ENCODE measurements at places on chromosomes 12 and 14.

- DNase-seq: no peak
These were observed 136.5 kb downstream of the SPTSSA start for GRCh38 chr14:34325493-34325892.

GRCh38 chr14:62882967-62883366, 162.3 kb downstream of the KCNH5 start:
- no peak for DNase-seq

DNA sequence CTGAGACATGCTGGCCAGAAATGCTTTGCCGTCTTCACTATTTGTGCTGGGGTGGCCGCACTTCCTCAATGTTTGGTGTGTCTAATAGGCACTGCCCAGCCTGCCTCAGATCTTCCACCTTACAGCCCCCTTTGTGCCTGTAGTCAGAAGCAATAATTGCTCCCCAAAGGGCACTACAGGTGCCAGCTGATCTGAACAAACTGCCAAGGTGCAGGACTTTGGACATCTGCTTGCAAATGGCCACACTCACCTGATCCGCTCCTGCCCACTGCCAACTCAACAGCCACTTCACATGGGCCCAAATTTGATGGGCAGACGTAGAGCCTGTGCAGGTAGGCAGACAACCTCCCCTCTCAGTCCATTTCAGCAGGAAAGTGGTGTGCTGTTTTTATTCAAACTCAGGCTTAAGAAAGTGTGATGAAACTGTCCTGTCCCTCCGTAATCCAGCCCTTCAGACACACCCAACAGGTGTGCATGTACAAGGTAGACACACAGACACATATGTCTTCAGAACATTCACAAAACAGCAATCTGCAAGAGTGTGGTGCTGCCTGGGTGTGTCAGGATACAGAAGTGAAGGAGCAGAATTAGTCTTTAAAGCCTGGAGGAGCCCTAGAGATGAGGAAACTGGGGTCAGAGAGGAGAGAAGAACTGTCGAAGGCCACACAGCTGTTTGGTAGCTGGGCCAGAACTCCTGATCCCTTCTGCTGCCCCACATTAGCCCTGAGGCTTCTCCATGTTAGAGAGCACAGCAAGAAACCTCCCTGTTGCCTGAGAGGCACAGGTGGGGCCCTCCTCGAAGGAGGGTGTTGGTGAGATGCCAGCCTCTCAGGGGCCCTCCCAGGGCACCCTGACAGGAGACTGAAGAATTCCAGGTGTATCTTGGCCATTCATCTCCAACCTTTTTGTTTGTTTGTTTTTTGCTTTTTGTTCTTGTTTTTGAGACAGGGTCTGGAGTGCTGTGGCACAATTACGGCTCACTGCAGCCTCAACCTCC, 4.4 kb upstream of the KRT75 start:
- no peak for DNase-seq

DNA sequence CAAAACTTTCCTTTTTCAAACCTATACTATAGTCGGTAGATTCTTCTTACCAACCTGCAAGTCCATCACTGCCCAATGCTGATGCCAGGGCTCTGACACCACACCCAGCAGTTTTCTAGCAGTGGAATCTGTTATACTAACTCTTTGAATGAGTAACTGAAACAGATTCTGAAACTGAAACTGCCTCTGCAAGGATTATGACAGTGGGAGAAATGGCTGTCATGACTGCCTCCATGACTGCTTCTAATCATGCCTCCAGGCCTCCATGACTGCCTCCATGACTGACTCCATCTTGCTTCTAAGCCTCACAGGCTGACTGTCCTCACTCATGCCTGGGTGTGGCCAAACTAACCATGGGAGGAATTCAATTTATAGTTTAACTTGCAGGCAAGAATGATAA, 29.4 kb upstream of the OXA1L start:
- no peak for DNase-seq

DNA sequence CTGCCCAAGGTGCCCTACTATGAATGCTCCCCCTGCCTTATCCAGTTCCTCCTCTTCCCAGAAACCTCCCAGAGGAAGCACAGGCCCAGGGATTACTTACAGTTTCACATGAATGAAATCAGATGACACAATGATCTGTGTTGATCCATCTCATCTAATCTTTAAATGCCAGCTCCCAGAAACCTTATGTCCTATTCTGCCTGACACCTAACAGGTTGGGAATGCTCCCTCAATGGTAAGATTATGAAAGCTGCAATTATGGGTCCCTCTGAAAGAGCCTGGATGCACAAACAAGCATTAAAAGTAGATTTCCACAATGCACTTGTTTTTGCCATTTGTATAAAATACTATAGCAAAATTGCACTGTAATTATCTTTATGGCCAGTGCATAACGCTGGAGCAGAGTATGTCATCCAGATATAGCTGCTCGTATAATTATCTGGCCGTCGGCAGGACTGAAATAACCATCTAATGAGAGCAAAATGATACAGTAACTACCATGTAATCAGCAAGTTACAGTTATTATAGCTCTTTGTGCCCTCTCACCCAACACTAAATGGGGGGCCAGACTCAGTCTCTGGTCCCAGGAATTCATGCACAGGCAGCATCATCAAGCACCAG, 4.4 kb upstream of the ZBTB39 start:
- no peak for DNase-seq

DNA sequence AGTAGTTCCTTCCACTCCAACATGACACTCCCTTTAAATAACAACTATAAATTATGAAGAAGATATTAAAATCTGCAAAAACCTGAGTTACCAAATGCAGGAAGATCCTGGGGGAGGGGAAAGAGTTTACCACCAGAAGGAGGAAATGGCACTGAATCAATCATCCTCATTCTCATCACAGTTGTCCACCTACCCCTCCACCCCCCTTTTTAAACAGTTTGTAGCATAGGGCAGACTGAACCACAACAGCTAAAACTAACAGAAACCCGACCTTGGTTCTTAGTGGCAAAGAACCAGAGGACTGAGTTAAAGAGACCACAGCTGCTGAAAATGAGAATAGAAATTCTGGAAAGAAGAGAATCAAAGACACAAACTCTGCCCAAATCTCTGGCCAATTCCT, 189.5 kb downstream of the MED13L start:
- DNase-seq: no peak

GRCh38 chr12:17665839-17666238, 424.2 kb downstream of the RERGL start:
- no peak for DNase-seq

- DNase-seq: no peak
These were observed 422.3 kb upstream of the DCN start for GRCh38 chr12:91604897-91605296.

GRCh38 chr12:120719072-120719471, 6.6 kb upstream of the ACADS start:
- no peak for DNase-seq

- no peak for DNase-seq
These were observed 1134.6 kb downstream of the BCL11B start for GRCh38 chr14:98137131-98138025.

DNA sequence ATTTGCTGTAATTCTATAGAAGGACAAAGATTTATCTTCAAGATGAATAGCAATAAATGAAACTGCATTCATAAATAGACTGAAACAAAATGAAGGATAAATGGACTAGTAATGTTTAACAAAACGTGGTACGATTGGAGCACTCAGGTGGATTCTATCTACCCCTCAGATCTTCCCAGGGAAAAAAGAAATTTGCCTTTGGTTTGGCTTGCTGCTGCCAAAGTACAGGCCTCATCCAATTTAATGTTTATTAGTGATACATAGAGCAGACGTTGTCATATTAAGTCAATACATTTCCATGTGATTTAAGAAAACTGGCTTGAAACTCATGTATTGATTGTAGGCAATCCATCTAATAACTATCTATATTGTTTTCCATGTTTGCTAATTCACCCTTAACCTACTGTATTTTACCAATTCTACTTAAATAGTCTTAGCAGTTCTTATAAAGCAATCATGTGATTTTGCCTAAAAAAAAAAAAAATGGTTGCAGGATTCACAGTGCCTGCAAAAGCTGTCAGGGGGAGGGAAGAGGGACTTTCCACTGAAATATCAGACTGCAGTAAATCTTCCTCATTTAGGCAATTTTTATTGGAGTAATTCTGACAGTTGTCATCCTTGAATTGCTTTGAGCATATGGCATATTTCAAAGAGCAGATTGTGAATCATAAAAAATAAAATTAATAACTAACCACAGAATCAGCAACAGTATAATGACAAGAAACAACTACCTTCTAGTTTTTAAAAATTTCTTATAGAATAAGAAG, 242.2 kb upstream of the NPAS3 start:
- no peak for DNase-seq

DNA sequence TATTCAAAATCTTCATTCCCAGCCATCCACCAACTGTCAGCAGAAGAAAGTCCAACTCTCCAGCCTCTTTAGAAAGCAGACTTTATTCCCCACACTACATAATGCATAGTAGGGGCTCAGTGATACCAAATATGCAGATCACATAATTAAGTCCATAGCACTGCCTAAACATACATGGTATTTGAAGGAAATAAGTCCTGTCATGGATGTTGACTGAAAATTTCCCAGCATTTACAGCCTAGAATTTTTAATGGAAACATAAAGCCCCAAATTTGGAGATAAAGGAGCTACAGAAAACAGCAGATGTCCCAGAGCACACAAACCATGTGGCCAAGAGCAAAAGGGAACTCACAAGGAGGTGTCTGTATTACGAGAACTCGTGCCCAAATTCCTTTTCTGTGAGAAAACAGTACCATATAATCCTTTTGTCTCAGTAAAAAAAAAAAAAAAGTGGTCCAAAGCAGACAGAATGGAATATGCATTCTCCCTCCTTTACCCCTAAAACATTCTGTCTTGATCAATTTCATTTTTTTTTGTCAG, 920.5 kb downstream of the NRXN3 start:
- no peak for DNase-seq

DNA sequence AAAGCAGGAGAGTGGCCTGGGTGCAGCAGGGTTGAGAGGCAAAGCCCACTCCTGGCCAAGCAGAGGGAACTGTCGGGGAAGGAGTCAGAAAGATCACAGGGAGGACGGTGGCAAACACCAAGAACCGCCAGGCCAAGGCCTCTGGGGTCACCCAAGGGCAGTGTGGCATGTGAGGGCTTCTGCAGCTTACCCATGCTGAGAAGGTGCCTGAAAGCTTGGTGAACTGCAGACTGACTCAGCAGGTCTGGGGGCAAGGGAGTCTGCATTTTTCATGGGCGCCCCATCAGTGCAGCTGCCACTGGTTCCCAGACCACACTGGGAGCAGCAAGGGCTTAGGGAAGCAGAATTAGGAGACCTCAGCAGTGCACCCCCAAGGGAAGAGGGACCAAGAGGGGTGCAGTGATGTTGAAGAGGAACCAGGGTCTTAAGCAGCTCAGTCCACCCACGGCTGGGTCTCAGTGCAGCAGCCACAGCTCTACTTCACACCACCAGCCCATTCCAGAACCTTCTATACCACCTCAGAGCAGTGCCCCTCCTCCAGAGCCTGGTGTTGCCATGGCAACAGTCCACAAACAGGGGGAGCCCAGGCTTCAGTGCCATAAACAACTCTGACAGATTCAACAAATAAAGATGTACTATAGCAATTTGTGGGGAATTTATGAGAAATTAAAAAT, 59.4 kb downstream of the ITPK1 start:
- no peak for DNase-seq

DNA sequence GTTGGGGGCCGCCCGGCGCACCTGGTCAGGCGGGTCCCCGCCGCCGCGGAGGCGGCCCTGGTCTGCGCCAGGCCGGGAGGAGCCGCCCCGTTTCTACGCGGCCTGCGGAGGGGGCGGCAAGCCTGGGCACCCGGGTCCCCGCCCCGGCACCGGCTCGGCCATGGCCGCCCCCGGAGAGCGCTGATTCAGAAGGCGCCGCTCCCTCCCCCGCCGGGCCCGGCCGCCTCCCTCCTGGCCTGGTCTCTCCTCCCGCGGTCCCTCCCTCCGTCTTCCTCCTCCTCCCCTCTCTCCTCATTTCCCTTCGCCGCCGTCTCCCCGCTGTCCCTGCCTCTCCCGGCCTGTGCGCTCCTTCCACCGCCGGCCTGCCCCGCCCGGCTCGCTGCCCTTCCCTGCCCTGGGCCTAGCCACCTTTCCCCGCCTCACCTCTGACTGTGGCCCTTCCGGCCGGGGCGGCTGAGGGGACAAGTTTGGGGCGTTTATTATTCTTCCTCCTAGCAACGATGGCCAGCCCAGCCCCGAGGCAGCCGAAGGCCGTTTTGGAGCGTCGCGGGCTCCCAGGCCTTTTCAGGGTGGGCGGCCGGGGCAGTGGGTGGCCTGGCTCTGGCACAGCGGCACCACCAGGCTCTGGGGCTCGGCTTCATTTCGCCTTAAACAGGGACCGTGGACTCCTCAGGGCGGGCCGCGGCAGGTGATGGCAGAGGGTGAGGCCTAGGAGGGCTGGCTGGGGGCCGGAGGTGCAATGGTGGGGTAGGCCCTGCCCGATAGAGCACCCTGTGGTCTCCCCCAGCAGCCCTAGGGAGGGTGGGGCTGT, 768 bp downstream of the CEP170B start:
- DNase-seq: no peak

DNA sequence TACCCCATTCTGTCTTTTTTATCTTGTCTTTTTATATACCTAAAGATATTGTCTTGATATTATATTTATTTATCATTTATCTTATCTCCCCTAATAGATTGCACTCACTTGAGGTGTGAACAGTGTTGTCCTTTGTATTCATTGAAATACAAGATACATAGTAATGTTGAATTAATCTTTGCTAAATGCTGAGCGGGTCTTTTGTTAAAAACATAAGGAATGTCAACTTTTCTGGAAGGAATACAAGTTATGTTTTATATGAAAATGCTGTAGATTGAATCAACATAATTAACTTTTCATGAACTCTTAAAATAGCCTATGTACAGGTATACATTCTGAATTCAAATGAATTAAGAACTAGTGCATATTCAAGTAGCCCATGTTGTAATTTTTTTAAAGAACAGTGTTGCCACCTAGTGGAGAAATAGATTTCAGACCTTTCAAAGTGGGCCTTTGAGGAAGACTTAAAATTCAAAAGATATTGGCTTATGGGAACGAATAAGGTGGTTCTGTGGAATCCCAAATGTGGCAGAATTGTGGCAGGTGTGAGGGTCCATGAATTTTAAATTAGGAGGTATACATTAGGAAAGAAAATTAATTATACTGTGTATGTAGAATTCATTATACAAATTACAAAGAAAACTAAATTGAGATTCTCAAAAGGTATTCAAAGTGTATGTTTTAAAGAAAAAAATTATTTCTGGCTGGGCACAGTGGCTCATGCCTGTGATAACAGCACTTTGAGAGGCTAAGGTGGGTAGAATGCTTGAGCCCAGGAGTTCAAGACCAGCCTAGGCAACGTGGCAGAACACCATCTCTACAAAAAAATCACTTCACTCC, 19.1 kb downstream of the BBOF1 start:
- peak; percentile 33 for DNase-seq

DNA sequence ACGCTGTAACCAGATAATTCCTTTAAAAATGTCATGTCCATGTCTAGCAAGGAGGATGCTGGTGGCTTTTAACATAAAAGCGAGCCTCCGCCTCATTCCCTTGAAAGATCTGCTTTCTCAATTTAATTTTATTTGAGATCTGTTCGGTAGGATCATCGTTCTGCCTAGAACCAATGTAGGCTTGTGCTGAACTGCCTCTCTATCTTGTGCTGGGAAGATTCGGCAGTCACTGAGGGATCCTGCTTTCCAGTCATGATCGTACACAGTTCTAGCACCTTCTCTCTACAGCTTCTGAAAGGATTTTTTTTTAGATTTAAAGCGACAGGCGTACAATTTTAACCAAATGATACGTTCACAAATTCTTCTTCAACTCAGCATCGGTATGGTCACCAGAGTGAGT, 54.3 kb downstream of the PEBP1 start:
- DNase-seq: no peak

- DNase-seq: no peak
These were observed 325.1 kb upstream of the DCN start for GRCh38 chr12:91507754-91508153.

- DNase-seq: no peak
These were observed 402.2 kb upstream of the USP15 start for GRCh38 chr12:61857968-61858367.

GRCh38 chr12:119685375-119685774, 17.4 kb downstream of the PRKAB1 start:
- no peak for DNase-seq
